ENCODE measurements at places on chromosomes 6 and 20.
A peak's percentile ranks its signal among the peaks of the same experiment; 100 is the strongest.

DNA sequence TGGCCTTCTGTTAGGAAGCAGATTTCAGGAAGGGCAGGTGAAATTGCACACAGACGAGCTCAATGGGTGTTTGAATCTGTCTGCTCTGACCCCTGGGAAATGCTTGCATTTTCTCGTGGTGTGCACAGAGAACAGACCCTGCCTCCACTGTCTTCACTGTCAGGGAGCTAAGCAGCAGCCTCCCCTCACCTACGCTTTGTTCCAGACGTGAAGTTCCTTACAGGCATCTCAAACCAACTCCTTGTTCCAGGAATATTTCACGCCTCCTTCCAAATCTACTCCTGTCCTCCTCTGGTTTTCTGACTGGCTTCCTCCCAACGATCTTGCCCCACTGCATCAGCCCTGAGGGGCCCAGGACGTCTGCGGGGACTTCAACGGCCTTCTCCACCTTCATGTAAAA, 13.7 kb downstream of the DACT2 start:
- DNase-seq: no peak

DNA sequence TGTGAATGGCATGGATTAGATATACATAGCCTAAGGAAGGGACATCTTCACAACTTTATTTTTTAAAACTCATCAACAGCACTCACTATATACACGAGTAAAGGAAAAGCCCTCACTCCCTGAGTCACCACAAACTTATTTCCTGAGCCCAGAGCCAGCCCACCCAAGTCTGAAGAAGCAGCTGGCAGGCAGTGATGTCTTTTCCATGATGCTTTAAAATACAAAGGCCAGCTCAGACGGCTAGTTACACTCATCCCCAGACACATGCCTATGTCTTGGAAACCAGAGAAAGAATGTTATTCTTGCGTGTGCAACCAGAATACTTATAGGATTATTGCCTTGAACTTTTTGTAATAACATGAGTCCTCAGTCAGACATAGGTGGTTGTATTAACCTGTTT, 114.4 kb downstream of the ADGRG6 start:
- DNase-seq: peak; percentile 79

GRCh38 chr6:50185006-50185405, 135.3 kb upstream of the DEFB112 start:
- no peak for DNase-seq

GRCh38 chr6:35716798-35717197, 20.0 kb upstream of the ARMC12 start:
- DNase-seq: no peak

DNA sequence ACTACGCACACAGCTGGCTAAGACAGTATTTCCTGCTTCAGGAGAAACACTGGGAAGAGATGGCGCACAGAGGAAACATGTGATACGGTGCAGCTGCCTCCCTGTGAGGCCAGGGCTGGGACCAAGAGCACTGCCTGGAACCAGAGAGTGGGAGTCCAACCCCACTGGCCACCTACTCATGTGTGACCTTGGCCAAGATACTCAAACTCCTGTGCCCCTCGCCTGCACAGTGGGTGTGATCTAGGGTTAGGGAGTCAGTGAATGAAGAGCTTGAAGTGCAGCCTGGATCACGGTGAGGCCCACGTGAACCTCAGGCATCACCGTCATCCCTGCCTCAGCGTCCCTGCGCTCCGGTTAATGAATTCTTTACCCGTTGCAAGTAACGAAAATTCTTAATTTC, 41.7 kb upstream of the MPC1 start:
- no peak for DNase-seq

GRCh38 chr6:101489456-101489855, 95.9 kb downstream of the GRIK2 start:
- DNase-seq: no peak

DNA sequence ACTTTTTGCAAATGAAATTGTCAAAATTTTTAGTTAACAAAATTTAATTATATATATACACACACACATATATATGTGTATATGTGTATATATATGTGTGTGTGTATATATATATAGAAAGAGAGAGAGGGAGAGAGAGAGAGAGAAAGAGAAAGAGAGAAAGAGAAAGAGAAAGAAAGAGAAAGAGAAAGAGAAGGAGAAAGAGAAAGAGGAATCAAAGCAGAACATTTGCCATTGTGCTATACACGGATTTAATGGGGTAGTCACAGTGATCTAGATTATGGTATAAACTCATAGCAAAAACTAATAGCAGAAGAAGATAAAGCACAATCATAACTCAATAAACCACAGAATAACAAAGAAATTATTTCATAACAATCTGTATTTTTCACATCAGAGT, 126.7 kb downstream of the DST start:
- no peak for DNase-seq

DNA sequence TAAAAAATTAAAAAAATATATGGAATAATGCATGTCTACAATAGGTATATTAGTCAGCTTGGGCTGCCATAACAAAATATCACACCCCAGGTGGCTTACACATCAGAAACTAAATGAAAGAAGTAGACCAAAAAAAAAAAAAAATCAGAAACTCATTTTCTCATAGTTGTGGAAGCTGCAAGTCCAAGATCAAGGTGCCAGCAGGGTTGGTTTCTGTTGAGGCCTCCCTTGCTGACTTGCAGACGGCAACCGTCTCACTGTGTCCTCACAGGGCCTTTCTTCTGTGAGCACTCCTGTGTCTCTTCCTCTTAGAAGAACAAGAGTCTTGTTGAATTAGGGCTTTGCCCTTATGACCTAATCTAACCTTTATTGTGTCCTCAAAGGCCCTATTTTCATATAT, 11.4 kb upstream of the GDAP1L1 start:
- DNase-seq: no peak

DNA sequence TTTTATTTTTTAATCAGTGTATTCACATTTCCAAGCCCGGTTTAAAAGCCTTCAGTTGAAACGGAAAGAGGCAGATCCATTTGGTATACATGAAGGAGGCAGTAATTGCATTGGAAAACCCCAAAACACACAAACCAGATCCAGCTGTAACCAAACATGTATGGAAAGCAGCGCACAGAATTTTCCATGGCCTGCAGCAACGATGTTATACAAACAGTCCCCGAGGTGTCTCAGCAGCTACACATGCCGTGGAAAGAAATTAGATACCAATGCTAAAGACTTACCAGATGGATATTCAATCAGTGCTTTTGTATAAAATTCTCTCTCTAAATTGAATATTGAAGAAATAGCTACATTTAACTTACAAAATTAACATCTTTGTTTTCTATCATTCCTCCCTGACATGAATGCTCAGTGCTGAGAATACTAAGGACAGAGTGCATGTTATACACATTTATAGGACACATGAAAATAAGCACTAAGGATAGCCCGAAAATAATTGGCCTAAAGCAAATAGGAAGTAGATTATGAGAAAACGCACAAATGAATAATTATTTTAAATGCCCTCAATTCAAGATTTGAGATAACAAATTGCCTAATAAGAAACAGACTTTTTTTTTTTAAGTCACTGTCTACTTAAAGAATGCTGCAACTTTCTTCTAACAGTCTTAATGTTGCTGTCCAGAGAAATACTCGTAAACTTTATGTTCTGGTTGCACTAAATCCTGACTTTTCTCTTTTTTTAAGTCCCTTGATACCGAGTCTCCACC, 713.1 kb downstream of the HDGFL1 start:
- peak; percentile 18 for DNase-seq

GRCh38 chr6:136773473-136773796, 18.8 kb downstream of the MAP3K5 start:
- DNase-seq: no peak

GRCh38 chr6:38180586-38180985, 361.1 kb downstream of the ZFAND3 start:
- no peak for DNase-seq

DNA sequence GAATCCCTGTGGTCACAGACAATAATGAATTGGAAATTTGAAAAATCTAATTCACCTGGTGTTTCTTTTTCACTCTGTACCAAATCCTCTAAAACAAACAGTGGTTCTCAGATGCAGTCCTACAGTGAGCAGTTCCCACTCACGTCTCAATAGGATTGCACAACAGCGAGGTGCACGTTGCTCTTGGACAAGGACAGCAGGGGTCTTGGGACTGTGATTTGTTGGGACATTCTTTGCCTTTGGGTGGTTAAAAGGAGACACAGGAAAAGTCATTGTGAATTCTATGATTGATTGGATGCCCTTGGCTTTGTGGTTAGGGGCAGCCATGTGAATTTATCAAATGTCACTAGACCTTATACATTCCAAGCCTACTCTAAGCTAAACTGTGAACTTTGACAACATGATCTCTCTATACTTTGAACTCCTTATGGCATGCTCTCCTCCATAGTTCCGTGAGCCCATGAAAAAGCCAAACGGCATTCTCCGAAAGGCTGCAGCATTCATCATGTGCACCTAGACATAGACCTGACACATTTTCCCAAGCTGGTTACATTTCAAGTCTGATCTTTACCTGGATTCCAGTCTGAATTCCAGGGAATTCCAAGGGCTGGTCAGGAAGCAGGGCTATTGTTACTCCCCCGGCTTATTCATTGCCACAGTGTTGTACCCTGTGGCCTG, 647 bp downstream of the UNC93A start:
- no peak for DNase-seq

GRCh38 chr6:105900125-105900937, 185.8 kb upstream of the PRDM1 start:
- peak; percentile 52 for DNase-seq

GRCh38 chr6:108610270-108610839, 49.6 kb downstream of the FOXO3 start:
- no peak for DNase-seq

- DNase-seq: no peak
Measured at GRCh38 chr6:111854683-111855082, 18.6 kb downstream of the FYN start.

- no peak for DNase-seq
Measured at GRCh38 chr6:53915026-53915691, 120.4 kb downstream of the LRRC1 start.

DNA sequence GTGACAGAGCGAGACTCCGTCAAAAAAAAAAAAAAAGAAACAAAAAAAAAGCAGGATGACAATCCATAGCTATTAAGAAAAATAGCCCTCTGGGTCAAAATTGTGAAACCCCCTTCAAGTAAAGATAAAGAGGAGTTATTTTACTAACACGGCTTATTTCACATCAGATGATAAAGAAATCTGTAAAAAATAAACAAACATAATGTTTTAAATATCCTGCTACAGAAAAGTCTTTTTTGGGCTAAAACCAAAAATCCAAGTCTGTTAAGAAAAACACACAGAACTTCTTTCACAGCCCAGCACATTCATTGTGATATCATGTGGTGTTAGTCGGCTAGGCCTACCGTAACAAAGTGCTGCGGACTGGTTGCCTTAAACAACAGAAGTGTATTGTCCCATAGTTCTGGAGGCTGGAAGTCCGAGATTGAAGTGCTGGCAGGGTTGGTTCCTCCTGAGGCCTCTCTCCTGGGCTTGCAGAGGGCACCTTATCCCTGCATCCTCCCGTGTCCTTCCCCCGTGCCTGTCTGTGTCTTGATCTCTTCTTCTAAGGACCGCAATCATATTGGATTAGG, 239.2 kb upstream of the TAB2 start:
- DNase-seq: no peak

DNA sequence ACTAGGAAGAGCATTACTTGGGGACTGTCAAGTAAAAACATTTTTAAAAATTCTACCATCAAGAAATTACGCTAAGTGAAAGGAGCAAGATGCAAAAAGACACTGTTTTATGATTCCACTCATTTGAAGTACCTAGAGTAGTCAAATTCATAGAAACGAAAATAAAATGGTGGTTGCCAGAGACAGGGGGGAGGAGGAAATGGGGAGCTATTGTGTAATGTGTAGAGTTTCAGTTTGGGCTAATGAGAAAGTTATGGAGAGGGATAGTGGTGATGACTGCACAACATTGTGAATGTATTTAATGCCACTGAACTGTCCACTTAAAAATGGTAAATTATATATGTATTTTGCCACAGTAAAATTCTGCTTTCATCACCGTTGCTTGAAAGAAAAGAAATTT, 83.8 kb downstream of the UST start:
- DNase-seq: no peak

DNA sequence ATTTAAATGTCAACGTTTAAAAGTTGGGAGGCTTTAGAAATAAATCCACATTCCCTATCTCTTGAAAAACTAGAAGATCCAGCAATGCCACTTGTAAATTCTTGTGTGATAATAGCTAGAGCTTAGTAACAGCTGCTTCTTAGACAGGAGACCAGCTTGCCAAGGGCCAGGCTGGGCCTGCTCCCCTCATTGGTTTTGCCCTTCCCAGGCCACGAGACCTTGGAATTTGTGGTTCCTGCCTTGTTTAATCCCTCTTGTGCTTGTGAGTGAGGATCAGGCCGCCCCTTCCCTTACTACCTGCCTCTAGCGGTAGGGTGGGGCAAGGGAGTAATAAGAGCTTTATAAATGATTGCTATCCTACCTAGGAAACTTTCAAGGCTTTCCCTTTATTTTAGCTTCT, 363.5 kb downstream of the SYNE1 start:
- DNase-seq: no peak

DNA sequence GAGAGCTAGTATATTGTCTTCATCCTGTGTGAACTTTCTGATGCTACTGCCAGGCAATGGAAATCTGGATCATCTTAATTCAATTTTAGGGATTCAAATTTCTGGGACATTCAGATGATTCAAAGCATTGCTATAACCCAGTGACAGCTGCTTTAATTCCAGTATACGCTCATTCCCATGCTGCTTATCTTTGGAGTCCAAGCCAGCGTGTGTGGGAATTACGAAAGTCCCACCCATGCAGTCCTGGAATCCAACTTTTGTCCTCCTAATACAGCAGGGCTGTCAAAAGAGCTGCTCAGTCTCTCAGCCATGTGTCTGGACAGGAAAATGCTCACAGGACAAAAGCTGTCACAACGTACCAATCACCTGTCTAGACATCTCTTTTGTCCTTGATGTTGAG, 219.8 kb downstream of the LAMA2 start:
- DNase-seq: no peak

- no peak for DNase-seq
Measured at GRCh38 chr20:33263784-33264183, 19.2 kb upstream of the BPIFB1 start.

DNA sequence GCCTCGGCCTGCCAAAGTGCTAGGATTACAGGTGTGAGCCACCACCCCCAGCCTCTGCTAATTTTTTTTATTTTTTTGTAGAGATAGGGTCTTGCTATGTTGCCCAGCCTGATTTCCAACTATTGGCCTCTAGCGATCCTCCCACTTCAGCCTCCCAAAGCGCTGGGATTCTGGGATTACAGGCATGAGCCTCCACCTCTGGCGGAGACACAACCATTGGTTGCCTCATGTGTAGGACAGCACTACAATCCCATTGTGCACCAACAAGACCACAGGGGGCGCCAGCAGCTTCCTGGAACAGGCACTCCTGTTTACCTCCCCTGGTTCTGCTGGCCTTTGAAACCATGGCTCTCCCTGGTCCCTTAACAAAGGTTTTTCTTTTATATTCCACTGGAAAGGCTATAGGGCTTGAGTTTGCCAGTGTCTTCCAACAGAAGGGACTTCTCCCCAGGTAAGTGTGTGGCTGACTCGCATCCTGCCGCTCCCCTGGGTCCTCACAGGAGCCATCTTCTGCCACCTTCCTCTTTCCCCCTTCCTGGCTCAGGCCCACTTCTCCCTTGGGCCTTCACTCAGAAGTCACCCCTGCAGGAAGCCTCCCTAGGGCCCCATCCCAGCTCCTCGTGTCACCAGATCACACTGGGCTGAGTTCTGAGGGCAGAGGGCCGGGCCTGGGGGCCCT, 39.2 kb upstream of the TLDC2 start:
- DNase-seq: peak; percentile 31

Measured in fibroblast of the conjunctiva (primary cell).